Neuronal stem cell (in vitro differentiated cells): ENCODE measurements at places on chromosomes 5 and 9.

- no peak for DNase-seq
These were observed 5.8 kb upstream of the ENTPD8 start for GRCh38 chr9:137446851-137447471.

DNA sequence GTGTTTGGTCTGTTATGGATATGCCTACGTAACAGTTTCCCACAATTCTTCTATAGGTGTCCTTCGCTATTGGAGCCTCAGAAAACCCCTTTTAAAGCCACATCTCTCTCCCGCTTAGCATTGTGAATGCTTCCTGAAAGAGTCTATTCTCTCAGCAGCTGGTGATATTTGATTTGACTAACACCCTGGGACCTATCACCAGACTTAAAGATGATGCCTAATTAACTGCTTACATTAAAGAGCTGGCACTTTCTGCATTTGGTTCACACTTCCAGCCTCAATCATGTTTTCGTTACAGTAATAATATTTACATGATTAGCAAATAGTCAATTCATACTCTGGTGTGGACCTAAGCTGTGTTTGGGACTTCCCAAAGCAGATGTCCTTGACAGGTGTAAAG lies 90.1 kb upstream of the VLDLR start:
- DNase-seq: no peak

GRCh38 chr5:157563373-157563928 lies 12.1 kb downstream of the ADAM19 start:
- DNase-seq: no peak

DNA sequence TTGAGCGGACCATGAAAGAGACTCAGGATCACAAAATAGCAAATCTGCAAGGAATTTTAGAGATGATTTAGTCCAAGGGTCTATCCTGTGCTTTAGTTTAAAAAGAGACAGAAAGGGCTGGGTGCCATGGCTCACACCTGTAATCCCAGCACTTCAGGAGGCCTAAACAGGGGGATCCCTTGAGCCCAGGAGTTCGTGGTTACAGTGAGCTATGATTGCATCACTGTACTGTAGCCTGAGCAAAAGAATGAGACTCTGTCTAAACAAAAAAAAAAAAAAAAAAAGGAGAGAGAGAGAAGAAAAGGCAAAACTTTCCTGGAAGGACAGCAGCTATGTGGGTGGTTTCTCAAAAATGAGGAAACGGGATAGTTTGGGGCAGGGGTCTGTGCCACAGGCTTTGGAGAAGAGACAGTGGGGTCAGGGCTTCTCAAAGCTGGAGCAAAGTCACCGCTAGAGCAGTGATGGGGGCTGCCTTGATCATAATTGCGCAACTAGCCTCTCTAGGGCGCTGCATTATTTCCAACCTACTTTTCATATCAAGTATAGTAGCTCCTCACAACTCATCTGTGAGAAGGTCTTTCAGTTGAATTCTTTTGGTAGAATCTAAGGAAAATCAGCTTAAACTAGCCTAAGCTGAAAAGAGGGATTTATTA lies 8.5 kb upstream of the ANKH start:
- no peak for DNase-seq

DNA sequence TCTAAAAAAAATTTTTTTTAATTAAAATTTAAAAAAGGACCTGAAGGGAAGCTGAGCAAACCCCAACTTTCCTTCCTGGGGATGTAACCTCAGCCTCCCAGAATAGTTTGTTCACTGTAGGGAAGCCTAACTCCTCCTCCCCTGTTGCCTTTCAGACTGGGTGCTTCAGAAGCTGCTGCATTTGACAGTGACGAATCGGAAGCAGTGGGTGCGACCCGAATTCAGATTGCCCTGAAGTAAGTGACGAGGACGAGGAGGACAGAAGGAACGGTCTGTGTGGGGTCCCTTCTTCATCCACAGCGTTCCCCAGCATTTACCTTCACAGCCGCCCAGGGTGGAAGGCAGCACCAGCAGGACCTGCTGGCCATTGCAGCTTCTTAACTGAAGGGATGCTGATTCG lies 57.7 kb upstream of the RARS1 start:
- no peak for DNase-seq

DNA sequence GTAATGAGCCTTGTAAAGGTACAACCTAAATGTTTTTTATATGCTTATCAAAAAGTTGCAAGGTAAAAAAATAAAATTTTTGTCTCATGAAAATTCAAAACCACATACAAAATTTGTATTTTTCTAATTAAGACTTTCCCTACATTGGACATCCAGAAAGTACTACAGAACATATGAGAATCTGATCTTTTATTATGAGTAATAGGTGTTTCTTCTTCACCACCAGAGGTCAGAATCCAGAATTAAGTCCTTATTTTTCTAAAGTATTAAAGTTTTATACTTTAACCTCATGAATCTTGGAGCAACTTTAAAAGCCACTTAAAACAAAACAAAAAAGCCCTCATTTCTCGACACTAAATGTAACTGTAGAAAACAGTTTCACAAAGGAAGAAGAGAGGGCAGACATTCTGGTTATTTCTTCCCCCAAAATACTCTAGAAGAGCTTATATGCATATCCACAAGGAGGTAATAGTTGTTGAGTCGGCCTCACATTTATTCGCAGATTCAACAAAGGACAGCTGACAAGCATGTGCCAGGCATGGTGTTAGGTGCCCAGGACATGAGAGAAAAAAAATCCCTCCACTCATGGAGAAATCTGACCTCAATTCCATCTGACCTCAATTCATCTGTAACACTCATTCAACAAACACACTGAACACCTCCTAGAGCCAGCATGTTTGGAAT lies 69.3 kb downstream of the MLLT3 start:
- DNase-seq: no peak

DNA sequence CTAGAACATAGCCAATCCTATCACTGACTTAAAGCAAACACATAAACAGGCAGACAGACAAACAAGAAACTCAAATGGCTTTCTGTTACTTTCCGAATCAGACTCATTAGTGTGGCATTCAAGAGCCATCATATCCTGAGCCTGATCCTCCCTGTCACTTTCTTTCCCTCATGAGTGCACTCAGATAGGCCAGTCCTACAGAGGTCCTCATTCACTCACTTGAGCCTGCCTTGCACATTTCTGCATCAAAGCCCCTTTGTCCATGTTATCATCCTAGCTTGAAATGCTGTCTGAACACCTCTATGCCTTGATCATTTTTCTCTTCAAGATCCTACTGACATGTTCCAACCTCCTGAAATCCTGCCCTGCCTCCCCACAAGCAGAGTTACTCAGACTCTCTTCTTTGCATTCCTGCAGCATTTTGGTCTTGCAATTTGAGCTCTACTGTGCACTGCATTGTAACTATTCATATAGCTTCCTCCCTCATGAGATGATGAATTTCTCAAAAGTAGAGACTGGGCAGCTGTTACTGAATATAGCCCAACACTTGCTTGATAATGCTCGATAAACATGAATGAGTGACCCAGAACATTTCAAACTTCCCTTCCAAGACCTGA lies 126.9 kb downstream of the PALM2AKAP2 start:
- no peak for DNase-seq

DNA sequence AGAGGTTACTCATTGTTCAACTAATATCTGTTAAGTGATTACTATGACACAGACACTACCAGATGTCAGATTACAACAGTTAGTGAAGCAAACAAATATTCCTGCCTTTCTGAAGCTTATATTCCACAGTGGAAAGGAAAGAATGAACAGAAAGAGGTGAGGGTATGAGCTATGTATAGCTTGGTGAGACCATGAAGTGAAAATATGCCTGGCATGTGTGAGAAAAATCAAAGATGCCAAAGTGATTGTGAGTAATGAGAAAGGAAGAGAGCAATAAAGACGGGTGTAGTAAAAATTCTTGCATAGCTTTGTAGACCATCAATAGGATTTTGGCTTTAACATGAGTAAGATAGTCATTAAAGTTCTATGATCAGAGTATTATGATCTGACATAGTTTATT lies 734.5 kb upstream of the NUDT12 start:
- DNase-seq: no peak

GRCh38 chr5:169909945-169910344 lies 70.3 kb downstream of the INSYN2B start:
- DNase-seq: no peak

DNA sequence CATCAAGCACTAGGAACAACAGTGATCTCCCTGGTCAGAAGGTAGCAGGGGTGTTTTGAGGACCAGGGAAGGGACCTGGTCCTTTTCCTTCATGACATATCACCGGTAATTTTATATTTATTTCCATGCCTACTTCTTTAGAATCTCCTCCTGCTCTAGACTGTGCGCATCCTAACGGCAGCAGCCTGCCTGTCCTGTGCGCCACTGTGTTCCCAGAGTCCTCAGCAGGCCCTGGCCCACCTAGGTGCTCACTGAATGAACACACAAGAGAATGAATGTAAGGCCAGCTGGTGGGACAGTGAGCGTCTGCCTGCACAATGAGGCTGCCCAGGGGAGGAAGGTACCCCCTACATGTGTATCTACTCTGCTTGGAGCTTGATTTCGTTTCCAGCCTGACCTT lies 51.5 kb downstream of the C5orf15 start:
- no peak for DNase-seq

DNA sequence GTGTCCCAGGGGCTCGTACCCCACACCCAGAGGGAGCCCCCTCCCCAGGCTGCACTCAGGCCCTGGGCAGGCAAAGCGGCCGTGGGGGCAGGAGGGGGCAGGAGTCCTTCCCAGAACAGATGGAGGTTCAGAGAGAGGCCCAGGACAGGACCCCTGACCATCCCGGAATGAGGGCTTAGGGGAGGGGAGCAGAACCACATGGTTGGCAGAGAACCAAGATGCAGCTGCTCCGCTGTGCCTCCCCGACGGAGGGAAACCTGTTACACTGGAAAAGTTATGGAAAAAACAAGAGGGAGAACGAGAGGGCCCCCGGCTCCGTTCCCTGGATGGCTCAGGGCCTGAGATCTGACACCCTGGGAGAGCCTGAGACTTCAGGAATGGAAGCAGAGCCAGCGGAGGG lies 22.7 kb downstream of the SLC12A7 start:
- no peak for DNase-seq

DNA sequence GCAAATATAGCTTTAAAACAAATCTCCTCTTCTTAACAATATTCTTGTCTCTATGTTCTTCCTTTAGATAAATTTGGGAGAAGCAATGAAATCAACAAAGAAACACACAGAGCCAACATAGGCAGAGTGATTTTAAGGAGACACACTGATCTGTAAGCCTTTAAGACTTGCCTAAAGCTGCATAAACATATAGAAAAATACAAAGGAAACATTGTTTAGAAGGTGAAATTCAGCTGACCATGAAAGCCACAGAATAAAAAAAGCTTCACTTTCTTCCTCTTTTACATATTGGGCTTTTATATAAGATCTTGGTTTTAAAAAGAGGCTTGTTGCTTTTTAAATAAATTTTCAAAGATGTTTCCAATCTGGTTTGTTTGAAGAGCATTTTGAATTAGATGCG lies 1277.5 kb downstream of the EFNA5 start:
- DNase-seq: no peak
